ENCODE measurements at places on chromosomes 1 and 21.
A peak's percentile ranks its signal among the peaks of the same experiment; 100 is the strongest.

- DNase-seq, result no peak
These were observed 204.3 kb upstream of the RAB4A start for GRCh38 chr1:229066591-229066990.

GRCh38 chr1:196738730-196739129 is 35.9 kb upstream of the CFHR3 start:
- DNase-seq, result no peak

GRCh38 chr21:23811805-23812204 is 1795.5 kb downstream of the MRPL39 start:
- no peak for DNase-seq

- no peak for DNase-seq
These were observed 112.3 kb downstream of the CRYAA start for GRCh38 chr21:43280949-43281633.

DNA sequence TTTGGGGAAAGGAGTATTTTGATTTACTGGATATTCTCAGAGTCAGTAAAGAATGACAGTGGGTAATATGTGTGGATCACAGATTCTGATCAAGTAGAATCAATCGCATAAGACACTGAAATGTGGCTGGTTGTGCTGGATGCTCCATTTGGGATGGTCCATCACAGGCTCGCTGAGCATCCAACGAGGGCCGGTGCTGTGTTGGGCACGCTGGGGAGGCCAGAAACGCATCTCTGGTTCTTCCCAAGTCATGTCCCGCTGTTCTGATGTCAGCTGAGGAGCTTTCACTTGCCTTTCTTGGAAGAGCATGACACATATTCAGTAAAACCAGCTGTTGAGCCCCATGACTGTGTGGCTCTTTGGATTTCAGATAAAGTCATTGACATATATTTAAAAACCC is 72.0 kb downstream of the UMODL1 start:
- no peak for DNase-seq

- DNase-seq, result no peak
These were observed at the start of gene RORC for GRCh38 chr1:151831605-151832004. Gene RORC (minus strand): TSS chr1:151831802. CDS start chr1:151831764, 38 bp downstream.

GRCh38 chr1:37606481-37607263 is 10.9 kb upstream of the GNL2 start:
- no peak for DNase-seq

- DNase-seq, result no peak
These were observed 46.1 kb downstream of the CHAF1B start for GRCh38 chr21:36431252-36431651.

GRCh38 chr21:26080211-26080610 is 90.4 kb downstream of the APP start:
- DNase-seq, result no peak

GRCh38 chr1:25572708-25573590 is 29.5 kb downstream of the LDLRAP1 start:
- peak; percentile 8 for DNase-seq

GRCh38 chr21:32270748-32271147 is 8.1 kb downstream of the MIS18A start:
- DNase-seq, result no peak

GRCh38 chr1:58460469-58460868 is 86.1 kb downstream of the OMA1 start:
- DNase-seq, result no peak

DNA sequence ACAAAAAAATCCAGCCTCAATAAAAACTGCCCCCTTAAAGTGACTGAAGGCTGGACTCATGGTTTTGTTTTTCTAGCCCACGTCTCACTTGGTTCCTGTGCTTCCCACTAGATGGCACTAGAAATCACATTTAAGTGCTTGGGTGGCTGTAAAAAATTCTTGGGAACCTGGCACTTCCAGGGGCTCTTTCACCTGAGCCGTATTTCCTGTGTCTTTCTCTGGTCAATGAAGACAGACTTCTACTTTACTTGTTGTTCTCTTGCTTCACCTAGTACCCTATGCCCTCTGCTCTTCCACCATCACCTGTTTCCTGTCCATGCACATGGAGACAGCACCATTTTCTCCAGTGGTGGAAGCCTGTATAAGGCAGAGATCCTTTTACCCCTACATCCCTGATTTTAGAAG is 20.0 kb downstream of the METTL13 start:
- no peak for DNase-seq

DNA sequence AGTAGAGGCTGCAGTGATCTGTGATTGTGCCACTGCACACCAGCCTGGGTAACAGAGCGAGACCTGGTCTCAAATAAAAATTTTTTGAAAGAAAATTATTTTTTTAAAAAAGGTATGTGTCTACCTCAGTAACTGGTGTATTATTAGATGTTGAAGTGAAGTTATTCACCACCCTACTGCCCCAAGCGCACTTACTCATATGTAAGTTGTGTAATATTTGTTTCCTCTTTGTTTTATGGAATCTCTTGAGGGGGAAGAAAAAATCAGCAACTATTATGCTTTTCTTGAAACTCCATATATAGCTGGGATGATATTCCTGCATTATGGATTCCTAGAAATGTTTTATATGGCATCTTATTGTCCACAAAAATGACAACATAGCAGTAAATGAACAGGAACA is 21.3 kb downstream of the RBM15 start:
- no peak for DNase-seq

GRCh38 chr21:44286086-44286715 is 525 bp downstream of the AIRE start:
- no peak for DNase-seq

GRCh38 chr1:101013776-101014175 is 11.8 kb downstream of the DPH5 start:
- no peak for DNase-seq
